ENCODE measurements at places on chromosomes 3 and 15.

DNA sequence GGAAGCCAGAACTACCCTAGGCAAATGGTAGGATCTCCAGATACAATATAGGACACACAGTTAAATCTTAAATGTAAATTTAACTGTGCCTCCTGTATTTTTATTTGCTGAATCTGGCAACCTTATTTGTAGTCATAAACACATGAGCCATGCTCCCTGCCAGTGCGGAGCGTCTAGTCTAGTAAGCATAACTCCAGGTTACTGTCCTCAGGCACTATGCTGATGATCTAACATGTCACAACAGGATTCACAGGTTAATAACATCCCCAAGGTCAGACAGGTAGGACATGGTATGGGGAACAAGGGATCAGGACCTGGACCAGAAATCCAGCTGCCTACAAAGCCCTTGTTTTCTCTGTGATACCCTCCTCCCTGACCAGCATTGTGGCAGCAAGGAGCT, 305.1 kb downstream of the CACNA2D3 start:
- DNase-seq: no peak

DNA sequence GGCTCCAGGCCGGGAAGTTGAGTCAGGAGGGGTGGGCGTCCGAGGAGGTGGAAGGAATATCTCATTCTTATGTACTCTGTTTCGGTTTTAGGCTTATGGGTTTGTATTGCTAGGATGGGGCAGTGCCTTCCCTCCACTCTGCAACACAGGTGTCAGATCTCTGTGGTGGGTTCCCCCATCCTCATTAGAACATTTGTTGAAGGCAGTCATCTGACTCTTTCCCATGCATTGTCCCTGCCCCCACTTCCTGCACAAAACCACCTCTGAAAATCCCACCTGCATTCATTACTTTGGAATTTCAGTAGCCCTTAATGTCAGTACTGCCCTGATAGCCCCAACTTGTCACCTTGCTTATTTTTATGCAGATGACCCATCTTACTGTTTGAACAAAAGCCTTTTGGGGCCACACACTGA, 29.5 kb downstream of the GYG1 start:
- DNase-seq: no peak

GRCh38 chr3:126467611-126467955, 8.1 kb downstream of the ZXDC start:
- no peak for DNase-seq

DNA sequence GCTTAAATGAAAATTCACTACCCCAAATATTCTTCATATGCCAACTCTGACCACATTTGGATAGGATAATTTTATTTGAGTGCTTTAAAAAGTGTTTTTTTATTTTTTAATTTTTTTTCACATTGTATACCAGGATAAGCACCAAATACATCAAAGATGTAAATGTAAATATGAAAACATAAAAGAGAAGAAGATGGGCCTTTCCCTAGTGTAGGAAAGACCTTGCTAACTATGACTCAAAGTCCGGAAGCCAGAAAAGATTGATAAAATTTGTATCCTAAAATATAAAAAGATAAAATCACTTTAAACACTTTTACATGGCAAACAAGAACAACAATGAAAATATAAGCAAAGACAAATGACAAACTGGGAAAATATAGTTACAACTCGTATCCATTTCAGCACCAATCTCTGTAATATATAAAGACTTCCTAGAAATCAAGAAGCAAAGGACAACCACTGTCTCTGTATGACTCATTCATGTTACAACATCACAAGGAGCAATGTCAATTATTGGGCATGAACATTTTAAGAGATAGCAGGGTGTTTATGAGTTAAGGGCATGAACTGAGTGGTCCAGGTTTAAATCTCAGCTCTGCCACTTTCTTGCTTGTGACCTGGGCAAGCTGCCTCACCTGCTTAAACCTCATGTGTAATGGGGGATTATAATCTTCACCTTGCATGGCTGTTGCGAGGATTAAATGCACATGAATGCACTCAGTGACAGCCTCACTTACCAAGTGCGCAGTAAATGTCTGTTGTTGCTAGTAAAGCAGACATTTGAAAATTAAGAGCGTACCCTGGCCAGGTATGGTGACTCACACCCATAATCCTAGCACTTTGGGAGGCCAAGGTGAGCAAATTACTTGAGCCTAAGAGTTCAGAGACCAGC, 25.3 kb upstream of the ARHGEF3 start:
- DNase-seq: no peak

DNA sequence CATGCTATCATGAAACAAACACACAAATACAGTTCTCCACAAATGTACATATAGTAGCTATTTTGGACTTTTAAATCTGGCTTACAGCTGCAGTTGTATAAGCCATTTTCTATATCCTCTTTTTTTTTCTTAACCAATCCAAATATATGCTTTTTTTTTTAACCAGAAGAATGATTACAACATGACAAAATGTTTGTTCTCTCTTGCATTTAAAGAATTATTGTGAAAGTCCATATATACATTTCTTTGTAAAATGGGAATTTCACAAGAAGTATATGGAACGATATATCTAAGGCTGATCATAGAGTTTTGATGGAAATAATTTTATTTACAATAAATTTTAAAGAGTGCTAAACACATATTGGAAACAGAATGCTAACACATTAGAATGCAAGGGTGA, 95.6 kb downstream of the CD200R1L start:
- DNase-seq: no peak

- DNase-seq: no peak
Observed at GRCh38 chr3:5476403-5476802, 288.9 kb downstream of the EDEM1 start.

GRCh38 chr15:74982183-74982582, 13.2 kb upstream of the SCAMP5 start:
- DNase-seq: no peak

DNA sequence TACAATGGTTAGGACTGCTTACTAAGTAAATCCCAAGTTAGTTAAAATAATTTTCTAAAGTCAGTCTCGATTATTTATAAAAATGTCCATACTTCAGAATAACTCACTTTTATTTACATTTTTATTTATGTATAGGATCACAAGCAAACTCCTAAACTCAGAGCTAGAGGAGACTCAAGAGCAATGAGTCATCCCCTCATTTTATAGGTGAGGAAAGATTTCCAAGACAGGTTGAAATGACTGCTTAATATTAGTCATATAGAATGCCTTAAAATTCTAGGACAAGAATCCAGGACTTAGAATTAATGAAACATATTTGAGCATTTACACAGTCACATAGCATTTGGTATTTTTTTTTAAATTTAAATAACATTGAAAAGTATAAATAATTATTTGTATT, 983.8 kb downstream of the SI start:
- no peak for DNase-seq

DNA sequence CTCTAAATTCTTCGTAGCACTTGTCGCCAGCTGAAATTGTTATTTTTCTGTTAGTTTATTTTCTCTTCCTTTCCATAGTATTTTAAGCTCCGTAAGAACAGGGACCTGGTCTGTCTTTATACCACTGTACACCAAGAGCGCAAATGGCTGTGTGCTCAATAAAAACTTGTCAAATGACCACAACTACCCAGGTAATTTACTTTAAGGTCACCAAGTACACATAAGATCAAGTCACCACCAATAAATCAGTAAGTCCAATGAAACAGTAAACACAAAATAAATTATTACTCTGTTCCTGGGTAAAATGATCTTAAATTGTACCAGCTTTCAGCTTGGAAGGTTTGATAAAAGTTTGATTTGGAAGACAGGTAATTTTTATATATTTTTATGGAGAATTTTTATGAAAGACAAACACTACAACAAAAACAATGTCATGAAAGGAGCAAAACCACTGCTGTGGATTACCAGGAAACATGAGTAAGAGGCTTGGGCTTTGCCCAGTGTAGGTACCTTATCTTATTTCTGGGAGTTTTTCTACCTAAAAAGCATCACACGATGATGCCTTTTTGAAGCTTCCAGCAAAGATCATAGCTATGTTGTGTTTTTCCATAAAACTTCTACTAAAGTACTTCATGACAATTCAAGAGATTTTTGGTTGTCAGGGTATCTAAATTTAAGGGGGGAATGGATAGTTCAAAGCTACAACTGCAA, 406.8 kb downstream of the SHQ1 start:
- DNase-seq: no peak

- no peak for DNase-seq
Observed at GRCh38 chr15:46607077-46607476, 972.2 kb downstream of the SQOR start.

- no peak for DNase-seq
Observed at GRCh38 chr3:142888481-142889211, at the start of gene PCOLCE2. TSS of gene PCOLCE2 (minus strand) at chr3:142889083. CDS start at chr3:142888896, 187 bp downstream.

GRCh38 chr15:79310612-79310984, 314 bp upstream of the TMED3 start:
- no peak for DNase-seq

- no peak for DNase-seq
Observed at GRCh38 chr3:194543550-194543949, 56.7 kb upstream of the ATP13A3 start.

DNA sequence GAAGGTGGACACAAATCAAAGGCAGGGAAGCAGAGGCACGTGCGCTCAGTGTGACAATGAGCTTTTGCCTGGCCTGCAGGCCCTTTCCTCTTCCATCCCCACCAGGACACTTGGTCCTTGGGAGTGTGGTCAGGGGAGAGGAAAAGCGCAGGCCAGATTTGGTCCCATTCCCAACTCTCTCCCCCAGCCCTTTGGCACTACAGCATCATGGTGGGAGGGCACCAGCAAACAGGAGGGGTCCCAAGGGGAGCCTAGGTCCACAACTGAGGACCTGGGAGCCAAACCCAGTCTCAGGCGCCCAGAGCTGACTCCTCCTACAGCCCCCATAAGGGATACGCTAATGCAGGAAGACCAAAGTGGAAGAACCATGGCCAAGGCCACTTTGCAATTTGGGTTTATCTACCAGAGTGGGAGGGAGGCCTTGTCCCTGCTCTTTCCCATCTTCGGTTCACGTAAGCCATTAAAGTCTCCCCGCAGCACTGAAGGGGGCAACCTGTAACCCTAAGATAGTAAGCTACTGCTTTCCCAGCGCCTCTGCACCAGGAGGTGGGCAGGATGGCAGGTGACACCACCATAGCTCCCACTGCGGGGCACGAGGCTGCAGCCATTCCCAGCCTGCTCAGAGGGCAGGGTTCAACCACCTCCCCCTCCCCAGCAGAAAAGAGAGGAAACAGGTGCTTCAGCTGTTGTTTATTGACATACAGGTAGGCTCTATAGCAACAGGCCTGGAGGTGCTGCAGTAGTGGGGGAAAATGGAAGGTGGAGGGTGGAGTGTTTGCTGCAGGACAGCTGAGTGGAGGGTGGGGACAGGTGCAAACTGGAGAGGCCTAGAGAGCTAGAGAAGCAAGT, 993 bp upstream of the GRAMD2A start:
- DNase-seq: no peak

DNA sequence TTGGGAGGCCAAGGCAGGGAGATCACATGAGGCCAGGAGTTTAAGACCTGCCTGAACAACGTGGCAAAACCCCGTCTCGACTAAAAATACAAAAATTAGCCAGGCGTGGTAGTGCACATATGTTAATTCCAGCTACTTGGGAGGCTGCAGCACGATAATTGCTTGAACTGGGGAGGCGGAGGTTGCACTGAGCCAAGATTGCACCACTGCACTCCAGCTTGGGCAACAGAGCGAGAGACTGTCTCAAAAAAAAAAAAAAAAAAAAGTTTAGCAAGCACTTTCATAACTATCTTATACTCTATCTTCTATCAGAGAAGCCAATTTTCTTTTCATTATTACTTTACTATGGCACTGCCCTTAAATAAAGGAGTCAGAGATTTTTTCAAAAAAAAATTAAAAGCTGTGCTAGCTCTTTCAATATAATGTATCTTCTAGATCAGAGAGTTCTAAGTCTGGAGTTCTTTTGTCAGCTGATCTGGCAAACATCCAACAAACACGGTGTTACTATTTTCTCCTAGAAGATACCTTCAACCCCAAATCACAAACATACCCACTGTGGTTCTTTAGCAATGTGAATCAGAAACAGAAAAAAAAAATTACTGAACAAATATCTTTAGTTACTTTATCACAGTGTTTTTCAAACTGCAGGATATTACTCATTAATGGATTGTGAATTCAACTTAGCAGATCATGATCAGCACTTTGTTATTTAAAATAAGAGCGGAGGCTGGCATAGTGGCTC, 3.0 kb downstream of the ZNF770 start:
- no peak for DNase-seq

- no peak for DNase-seq
Observed at GRCh38 chr3:7536510-7536909, 675.6 kb downstream of the GRM7 start.

GRCh38 chr15:30991255-30992235, at the start of gene MTMR10:
TSS of gene MTMR10 (minus strand) at chr15:30991628. CDS start at chr15:30991506, 122 bp downstream.
- DNase-seq: peak; percentile 44

GRCh38 chr3:194487289-194488054, 670 bp upstream of the ATP13A3 start:
- no peak for DNase-seq

- DNase-seq: no peak
Observed at GRCh38 chr15:58549013-58549784, 117.4 kb downstream of the LIPC start.

DNA sequence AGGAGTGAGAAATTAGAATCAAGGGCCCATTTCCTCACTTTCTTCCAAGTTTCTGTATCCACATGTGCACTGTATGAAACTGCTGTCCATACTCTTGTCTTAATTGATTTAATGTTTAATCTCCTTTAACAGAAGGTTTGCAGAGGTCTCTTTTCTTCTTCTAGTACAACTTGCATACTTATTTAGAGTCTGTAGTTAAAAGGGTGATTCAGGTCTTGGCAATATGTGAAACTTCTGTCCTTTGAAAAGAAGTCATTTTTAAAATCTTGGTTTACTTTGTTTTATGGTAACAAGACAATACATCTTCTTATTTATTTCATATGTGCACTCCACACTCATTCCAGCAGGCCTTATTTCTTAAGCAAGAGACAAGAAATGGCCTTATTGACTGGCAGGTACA, 25.8 kb downstream of the TMEM45A start:
- DNase-seq: no peak

- DNase-seq: peak; percentile 25
Observed at GRCh38 chr15:42273900-42274701, 868 bp upstream of the TMEM87A start.

- no peak for DNase-seq
Observed at GRCh38 chr3:150797155-150797554, 34.2 kb upstream of the SIAH2 start.

DNA sequence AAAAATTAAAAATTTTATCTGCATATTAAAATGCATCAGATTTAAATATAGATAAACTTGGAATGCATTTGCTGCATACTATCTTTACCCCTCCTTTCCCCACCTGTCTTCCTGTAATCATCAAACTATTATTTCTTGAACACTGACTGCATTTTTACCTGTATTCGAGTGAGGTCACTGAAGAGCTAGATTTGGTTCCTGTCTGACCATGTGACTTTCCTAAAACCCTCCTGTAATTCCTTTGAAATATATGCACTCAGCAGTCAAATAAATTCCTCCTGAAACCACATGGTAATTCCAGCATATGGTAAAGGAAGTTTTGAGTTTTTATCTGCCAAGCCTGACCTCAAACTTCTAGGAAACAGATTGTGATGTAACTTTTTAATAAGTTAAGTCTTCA, 445.6 kb upstream of the FRG2C start:
- DNase-seq: no peak

GRCh38 chr3:78893161-78893560, 874.6 kb downstream of the ROBO1 start:
- DNase-seq: no peak

GRCh38 chr3:81293156-81293555, 468.3 kb downstream of the GBE1 start:
- no peak for DNase-seq

Data from stimulated activated CD8-positive, alpha-beta memory T cell treated with anti-CD3 and anti-CD28 coated beads, Interleukin-7, amount 100 ng/mL, for 1 hour (primary cell).